ELR (cell line): ENCODE measurements at places on chromosomes 6 and 20.

DNA sequence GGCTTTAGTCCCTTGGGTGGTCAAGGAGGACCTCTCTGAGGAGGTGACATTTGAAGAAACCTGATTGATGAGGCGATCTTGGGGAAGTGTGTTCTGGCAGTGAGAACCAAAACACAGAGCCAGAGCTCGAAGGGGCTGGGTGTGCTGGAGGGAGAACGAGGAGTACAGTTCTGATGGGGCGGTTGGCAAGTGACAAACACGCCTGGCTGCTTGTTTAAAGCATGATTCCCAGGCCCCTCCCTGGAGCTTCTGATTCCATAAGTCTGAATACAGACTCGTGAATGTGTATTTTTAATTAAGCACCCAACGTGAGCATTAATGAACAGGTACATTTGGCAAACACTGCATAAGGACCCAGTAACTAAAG lies 886 bp upstream of the NFATC2 start:
- no peak for DNase-seq

GRCh38 chr6:74814440-74814839 lies 391.4 kb downstream of the COL12A1 start:
- no peak for DNase-seq

DNA sequence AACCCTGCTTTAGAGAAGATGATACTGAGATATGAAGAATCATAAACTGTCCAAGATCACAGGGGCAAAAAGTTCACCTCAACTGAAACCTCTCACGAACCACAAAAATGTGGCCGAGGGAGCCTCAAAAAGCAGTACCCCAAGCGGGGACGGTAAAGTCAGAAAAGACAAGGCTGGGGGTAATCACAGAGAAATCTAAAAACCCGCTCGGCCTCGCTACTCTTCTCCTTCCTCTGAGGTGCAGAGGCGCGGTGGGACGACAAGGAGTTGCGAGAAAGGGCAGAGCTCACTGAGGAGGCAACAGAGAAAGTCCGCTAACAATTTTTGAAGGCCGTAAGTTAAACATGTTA lies 356 bp upstream of the IRAK1BP1 start:
- DNase-seq = no peak

- no peak for DNase-seq
These were observed 26.9 kb downstream of the CFAP61 start for GRCh38 chr20:20079102-20079784.
